ENCODE measurements at places on chromosomes 13 and 19.

GRCh38 chr19:48644839-48645619 is 958 bp downstream of the CA11 start:
- peak; percentile 65 for DNase-seq

GRCh38 chr19:17237747-17238706 is 7.7 kb downstream of the NR2F6 start:
- no peak for DNase-seq

GRCh38 chr19:532561-533363 is 1.2 kb downstream of the CDC34 start:
- no peak for DNase-seq

DNA sequence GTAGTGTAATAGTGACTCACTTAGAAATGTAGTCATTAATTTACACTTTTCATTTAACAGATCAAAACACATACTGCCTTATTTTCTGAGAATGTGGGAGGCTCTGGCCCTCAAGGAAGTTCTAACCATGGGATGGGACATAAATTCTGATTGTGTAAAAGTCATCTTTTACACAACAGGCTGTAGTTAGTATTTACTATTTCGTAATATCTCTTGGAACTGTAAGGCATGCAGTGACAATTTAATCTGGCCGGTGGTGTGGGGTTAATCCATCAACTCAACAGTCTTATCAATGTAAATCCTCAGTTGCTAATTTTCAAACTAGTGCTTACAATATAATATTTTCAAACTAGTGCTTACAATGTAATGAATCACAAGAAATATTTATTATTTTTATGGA is 1599.2 kb downstream of the EFNB2 start:
- DNase-seq: no peak

DNA sequence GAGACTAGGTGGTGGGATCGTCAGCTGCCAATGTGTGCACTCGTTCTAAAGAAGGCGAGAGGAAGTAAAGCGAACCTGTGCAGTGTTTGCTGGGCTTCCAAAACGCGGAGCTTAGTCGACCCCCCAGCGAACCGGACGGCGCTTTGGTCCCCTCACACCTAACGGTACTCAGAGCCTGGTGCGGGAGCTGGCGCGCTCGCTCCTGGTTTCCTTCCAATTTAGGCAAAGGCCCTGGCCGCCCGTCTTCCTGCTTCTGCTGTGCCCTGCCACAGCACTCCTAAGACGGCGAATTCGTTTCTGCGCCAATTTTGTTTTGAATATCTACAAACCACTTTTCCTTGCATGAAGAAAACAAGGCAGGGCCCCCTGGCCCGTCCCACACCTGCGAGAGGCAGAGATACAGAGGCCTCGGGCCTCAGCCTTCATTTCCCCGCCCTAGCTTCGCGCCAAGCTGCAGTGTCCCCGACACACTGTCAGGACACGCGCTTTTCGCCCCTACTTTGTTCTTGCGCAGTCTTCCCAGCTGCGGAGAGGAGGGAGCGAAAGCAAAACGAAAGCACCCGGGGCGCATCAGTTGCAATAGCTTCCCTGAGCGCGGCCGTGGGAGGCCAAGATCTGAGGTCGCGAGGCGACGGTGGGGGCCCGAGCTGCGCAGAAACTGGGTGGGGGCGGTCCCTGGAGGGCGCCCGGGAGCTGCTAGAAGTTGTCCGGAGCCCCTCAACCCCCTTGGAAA is 111.9 kb downstream of the KCNRG start:
- DNase-seq: no peak

DNA sequence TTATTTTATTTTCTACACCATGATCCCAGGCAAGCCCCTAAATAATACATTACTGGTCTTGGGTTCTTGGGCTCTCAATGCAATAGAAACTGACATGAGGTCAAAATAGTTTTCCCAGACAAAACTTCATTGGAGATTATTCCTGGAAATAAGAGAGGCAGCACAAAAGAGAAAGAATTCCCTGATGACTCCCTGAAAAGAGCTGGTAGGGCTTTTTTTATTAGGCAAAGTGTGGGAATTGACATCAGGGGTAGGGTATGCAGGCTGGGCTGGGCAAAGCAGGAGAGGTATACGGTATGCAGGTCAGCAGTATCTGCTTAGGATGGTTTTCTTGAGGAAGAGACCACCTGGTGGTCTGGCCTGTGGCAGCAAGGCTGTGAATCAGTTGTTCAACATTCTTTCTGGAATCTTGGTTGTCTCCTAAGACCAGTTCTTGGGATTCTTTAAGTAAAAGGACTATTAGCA is 9.3 kb upstream of the IGFL3 start:
- DNase-seq: no peak

- peak; percentile 34 for DNase-seq
Measured at GRCh38 chr19:41426952-41427646, at the start of gene B3GNT8. Gene B3GNT8 (minus strand): TSS chr19:41427374. CDS start chr19:41426778, 596 bp downstream.

DNA sequence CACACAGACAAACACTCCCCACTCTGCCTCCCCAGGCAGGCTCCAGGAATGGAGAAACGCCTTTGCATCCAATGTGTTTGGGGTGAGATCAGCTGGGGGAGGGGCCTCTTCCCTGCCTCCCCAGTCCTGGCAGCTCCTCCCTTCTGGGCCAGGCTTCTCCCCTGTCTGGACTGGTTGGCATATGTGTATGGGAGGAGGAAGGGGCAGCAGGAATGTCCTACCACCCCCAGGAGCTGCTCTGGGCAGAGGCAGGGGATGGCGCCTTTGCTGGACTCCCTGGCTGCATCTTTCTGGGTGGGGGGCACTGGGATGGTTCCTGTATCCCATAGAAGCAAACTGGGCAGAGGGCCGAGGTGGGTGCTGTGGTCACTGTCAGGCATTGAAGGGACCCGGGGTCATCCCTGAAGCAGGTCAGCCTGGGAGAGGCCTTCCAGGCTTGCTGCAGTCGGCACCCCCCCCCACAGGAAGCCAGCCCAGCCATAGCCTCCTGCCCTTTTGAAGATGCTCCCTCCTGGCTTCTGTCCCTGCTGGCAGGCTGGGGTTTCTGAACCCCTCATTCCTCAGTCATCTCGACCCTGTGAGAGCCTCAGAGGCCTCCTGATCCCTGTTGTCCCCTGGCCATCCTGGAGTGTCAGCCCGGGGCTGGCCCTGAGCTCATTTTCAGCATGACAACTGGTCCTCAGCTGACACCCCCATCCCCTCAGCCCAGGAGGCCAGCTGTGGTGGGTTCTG is 21.2 kb upstream of the SLC7A10 start:
- DNase-seq: no peak

- DNase-seq: no peak
Measured at GRCh38 chr19:41484822-41485221, 41.9 kb downstream of the ERICH4 start.

- no peak for DNase-seq
Measured at GRCh38 chr19:41377977-41378709, 1.8 kb downstream of the TMEM91 start.

GRCh38 chr13:110965038-110965754 is 50.3 kb upstream of the ANKRD10 start:
- no peak for DNase-seq

GRCh38 chr19:49243129-49243528 is 81.9 kb downstream of the SLC6A16 start:
- DNase-seq: no peak

DNA sequence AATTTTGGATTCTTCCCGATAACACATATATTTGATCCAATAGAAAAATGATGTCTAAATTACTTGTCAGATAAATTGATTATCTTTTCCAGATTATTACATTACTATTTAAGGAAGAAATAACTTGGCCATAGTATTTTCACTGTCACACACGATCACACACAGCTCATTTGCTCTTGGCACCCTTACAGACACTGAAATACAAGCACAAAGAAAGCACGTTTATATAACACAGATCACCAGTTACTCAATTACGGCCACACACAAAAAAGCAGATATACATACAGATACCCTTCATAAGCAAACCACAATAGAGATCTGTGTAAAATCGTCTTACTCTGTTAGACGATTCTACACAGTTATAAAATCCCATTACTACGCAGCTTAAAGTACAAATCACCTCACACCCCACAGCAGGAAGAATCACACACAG is 716 bp upstream of the ZNF420 start:
- no peak for DNase-seq

DNA sequence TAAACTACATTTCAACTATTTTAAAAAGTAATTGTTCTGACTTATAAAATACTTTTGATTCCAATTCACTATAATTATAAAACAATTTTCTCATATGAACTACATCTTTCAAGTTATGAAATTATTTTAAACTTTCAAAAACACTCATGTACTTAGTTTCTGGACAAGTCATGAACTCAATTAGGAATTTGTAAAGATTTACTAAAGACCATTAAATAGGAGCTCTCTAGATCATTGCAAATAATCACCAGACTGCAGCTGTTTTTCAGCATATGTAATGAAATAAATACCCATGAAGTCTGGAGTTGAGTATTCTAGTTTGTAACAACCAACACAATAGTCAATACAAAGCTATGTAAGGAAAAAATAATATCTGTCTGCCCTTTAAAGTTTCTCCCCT is 605.1 kb upstream of the MIR17HG start:
- no peak for DNase-seq

DNA sequence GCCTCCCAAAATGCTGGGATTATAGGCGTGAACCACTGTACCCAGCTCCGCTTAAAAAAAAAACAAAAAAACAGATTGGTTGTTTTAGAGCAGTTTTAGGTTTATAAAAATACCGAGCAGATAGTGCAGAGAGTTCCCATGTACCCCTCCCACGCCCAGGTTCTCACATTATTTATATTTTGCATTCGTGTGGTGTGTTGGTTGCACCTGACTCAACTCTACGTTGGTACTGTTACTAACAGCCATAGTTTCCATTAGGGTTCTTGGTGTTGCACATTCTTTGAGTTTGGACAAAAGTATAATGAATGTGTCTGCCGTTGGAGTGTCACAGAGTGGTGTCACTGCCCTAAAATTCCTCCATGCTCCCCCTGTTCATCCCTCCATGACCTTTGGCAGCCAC is 29.1 kb downstream of the MYO9B start:
- DNase-seq: no peak

DNA sequence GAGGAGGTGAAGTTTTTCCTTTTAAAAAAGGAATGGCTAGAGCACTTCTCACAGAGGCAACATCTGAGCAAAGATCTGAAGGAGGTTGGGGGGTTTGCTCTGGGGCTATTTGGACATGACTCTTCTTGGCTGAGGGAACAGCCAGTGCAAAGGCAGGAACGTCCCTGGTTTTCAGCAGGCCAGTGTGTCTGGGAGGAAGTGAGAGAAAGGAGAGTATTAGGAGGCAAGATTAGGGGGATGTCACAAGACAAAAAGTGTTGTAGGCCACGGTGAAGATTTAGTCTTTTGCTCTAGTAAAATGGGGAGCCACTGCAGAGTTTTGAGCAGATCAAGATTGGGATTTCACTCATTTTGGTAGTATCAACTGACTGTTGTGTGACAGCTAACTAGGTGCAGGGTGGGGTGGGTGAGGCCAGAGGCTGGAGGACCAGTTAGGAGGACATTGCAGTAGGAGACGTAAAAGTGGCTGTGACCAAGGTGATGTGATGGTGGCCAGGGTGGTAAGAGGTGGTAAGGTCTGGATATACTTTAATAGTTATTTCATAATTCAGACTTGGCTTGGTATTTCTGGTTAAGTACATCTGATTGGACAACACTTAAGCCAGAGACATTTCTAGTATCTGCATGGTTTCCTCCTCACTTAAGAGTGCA is 40.6 kb downstream of the WDFY2 start:
- DNase-seq: no peak

- no peak for DNase-seq
Measured at GRCh38 chr13:98068521-98068920, 74.4 kb upstream of the FARP1 start.

DNA sequence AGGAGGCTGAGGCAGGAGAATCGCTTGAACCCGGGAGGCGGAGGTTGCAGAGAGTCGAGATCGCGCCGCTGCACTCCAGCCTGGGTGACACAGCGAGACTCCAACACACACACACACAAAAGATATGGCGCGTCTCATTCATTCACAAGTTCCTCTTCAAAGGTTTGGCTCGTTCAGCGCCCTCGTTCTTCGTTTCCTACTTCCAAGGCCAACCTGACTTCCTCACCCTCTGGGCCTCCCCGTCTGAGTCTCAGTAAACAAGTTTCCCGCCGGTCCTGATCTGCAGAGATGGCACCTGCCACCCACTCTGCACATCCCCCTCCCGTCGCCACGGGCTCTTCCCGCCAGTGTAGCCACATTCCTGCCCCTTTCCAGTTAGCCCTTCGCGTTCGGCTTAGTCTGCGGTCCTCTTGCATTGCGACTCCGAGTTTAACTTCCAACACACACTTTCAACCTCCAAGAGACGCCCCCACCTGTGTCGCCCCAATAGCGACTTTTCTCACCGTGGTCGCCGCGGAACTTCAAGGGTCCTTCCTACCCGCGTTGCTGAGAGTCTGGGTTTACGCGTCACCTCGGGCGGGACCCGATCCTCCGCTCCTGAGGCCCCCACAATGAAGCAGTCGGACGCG is 1.3 kb upstream of the BSG start:
- no peak for DNase-seq

GRCh38 chr13:26508885-26509284 is 48.6 kb upstream of the WASF3 start:
- no peak for DNase-seq

DNA sequence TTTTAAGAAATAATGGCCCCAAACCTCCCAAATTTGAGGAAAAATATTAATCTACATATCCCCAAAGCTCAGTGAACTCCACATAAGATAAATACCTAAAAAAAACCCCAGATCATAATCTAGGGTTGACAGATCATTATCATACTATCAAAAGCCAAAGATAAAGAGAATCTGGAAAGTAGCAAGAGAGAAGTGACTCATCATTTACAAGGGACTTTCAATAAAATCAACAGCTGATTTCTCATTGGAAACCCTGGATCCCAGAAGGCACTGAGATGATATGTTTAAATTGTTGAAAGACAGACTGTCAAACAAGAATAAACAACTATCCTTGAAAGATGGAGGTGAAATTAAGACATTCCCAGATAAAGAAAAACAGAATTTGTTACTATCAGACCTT is 199.3 kb downstream of the KCNRG start:
- no peak for DNase-seq

GRCh38 chr19:13011653-13012389 is 16.5 kb downstream of the NFIX start:
- DNase-seq: no peak

DNA sequence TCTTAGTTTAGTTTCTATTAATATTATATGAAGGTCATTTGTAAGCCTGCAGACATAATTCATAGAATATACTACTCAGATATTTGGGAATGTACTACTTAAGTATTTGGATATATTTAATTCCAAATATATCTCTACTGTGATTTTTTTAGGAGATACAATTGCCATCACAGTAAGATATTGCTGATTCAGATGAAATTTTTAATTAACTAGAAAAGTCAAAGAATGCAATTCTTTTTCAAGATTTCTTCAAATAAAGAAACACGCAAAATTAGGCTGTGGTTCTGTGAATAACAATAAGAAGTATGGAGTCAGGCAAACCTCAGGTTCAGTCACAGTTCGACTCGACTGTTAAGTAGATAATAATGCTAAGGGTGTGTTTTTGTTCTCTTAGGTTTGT is 550.4 kb upstream of the GPC6 start:
- DNase-seq: no peak
